ENCODE measurements at places on chromosomes 16 and 17. TPM values are rescaled to one million over a fixed set of nuclear protein-coding genes. Genes with fewer than 3 reads are reported as not detected.

CPNE7 gene
- 9.5 TPM for total RNA-seq

MCRIP1 gene
- total RNA-seq = 55.1 TPM

SPATA32 gene
- total RNA-seq = 0.27 TPM

MAF gene
- total RNA-seq = 18.6 TPM

Data from activated CD8-positive, alpha-beta T cell treated with anti-CD3 and anti-CD28 coated beads for 36 hours (primary cell).